Mesothelial cell of epicardium (in vitro differentiated cells): ENCODE measurements at places on chromosomes 6 and 20.

- DNase-seq: no peak
Observed at GRCh38 chr6:125792680-125793079, 1.9 kb downstream of the NCOA7 start.

GRCh38 chr6:87066449-87067333, 28.2 kb downstream of the CGA start:
- DNase-seq: no peak

DNA sequence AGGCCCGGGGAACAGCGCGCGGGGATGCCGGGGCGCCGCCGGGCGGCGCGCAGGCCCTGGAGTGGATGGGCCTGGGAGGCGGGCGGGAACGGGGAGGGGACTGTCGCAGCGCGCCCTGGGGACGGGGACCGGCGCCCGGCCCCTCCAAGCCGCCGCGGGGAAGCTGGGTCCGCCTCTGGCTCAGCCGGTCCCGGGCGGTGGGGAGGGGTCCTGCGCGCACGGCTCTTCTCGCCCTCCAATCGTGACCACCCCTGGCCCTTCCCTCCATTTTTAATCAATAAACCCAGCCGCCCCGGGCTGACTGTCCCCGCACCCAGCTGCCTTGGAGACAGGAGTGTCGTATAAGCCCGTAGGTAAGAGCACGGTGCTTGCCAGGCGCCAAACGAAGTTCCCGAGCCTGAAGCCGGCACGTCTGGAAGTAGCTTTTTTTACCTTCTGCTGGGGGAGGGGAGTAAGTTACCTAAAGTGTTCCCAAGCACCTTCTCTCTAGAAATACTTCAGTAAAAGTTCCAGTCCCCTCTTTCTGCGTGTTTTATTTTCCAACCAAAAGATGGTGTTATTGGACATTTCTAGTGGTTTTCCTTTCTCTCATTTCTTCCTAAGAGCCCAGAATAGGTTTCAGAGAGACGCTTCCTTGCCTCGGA, 780 bp upstream of the TAF4 start:
- peak; percentile 71 for DNase-seq

- DNase-seq: no peak
Observed at GRCh38 chr6:108897371-108897770, 49.1 kb downstream of the ARMC2 start.

DNA sequence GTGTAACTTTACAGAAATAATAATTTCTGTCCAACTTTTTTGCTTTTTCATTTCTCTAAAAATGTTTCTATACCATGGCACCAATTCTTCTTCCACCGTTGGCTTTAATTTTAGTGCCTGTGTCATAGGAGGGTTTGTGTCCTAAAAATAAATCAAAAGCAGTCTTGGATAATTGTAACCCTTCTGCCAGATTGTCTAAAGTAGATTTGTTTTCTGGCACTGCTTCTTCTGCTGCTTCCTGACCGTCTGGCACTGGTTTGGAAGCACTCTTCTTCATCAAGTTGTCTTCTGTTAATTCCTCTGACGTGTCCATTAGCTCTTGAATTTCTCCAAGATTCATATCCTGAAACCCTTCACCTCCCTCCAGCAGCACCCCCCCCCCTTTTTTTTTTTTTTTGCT, 33.1 kb downstream of the SCAF8 start:
- DNase-seq: no peak

DNA sequence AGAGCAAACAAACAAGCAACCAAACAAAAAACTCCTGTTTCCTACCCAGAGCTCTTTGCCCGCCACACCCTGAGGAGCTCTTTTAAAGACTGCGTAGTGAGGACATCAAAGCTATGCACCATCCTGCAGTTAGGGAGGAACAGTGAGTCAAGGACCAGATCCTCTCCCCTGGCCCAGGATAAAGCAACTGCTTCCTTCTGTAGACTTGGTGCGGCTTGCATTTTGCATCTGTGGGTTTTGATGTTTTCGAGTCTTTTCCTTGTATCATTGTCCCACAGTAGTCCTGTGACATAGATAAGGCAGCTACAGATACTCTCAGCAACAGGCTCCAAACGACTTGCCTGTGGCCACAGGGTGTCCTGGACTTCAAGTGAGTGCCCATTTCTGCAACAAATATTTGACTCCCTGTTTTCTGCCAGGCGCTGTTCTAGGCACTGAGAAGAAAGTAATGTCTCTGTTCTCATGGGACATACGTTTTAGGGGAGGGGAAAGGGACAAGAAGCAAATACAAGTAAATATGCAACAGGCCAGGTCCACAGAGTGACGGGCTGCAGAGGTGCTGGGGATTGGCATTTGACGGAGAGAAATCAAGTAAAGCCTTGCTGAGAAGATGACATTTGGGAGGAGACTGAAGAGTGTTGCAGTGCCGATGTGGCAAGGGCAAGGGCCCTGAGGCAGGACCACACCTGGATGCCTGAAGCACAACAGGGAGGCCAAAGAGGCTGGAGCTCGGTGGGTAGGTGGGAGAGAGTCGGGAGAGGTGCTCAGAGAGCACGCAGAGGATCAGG, 35.9 kb upstream of the MAP3K4 start:
- DNase-seq: no peak

DNA sequence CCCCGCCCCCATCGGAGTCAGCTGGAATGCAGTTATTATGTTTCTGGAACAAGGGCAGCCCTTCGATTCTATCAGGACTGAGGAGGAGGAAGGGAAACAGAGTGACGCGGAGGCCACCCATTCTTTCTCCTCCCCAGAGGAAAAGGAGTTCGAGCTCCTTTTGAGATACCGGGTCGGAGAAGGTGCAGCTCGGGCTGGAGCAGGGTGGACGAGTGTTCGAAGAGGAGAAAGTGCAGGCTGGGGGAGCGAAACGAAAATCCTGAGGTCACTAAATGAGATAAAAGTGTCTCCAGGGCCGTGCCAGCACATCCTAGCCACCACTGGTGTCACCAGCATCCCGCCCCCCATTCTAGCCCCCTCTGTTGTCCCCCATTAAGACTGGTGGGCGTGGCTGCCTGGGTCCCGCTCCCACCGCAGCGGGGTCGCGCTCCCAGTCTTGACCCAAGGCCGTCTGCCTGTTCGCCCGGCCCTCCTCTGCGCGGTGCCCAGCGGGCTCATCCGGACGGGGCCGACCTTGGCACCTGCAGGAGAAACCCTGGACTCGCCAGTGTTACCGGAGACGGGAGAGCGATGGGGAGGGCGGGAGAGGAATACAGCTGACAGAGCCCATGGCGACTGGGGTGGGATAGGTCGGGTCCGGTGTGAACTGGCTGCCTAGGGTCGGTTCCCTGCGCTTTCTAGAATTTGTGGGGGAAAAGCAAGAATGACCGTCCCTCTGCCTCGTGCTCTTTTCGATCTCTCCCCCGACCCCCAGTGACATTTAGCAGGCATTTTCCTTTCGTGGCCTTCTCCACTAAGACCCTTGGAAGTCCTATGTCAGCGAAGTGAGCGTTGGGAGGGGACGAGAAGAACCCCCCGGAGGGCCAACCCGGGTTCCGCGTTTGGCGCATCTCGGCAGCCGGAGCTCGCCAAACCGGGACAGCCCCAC, 16.2 kb downstream of the FOXA2 start:
- DNase-seq: no peak

DNA sequence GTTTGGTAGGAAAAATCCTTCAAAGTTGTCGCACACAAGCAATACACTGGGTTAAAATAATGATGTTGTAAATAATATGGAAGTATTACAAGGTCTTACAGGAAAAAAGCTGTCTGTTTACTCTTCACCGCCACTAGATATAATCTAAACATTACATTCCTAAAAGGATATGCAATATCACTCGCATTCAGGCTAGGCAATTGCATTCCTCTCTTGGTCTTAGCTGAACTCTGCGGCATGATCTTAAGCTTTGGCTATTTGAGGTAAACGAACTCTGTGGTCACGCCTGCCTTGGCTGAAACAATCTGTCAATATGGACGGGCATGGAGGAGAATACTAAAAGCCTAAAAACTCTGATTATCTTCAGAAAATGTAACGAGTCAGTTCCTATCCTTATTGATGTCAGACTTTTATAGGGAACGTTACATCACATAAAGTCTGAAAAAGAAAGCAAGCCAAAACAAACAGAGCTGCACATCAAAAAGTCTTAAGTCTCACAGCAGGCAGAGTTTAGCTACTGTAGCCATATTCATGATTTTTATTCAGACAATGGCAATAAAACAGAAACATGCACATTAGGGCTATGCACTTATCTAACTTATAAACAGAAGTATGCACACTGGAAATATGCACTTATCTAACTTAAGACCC, 30.8 kb upstream of the FILIP1 start:
- peak; percentile 45 for DNase-seq

- no peak for DNase-seq
Observed at GRCh38 chr6:44829836-44830235, 442.3 kb downstream of the CDC5L start.

DNA sequence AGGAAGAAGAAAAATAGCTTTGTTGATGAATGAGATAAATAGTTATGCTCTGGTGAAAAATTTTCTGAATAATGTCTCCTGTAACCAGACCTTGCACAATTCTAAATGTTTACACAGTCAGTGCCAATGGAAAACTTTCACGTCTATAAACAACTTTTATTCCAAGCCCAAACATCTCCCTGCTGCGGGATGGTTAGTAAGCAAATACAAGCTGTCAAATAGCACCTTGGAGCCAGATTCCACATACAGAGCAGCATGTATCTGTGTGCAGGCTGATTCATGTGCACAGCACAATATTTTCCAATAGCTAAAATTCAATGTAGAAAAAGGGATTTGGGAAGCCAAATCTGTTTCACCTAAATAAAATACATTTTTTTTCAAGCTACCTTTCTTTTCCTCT, 813.3 kb downstream of the HACE1 start:
- DNase-seq: no peak

- DNase-seq: no peak
Observed at GRCh38 chr6:1686117-1687098, 76.7 kb downstream of the FOXC1 start.

GRCh38 chr6:139343052-139343750, 31.2 kb downstream of the CITED2 start:
- no peak for DNase-seq

DNA sequence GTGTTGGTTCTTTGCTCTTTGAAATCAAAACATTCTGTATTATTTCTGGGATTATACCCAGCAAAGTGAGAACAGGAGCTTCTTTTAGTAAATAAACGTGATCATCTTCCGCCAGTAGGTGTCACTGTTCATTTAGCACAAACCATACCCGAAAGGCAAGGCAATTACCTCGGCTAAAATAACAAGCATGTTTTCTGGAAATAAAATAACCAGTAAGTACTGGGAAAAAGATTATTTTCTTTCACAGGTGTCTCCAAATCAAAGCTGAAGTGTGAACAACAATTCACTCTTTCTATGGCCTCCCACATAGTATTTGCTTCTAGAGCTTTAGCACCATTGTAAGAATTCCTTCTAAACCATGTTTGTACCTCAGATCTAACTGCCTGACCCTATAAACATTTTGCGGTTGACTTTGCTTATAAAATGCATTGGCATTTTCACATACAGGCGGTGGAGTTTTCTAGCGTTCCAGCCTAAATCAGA, 144.6 kb upstream of the AGPAT4 start:
- peak; percentile 48 for DNase-seq

- DNase-seq: no peak
Observed at GRCh38 chr20:52779125-52779524, 193.0 kb upstream of the TSHZ2 start.

DNA sequence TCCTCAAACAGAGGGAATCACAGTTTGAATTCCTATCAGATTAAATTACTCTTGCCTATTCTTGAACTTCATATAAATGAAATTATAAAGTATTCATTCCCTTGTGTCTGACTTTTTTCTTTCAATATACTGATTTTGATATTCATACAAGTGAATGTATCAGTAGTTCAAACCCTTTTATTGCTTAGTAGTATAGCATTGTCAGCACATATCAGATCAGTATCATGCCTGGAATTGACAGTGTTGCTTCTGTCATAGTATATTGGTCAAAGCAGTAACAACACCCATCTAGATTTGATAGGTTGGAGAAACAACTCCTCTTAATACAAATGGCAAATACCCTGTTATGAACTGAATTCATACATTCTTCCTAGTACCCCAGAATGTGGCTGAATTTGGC, 89.1 kb upstream of the SLC35F1 start:
- DNase-seq: no peak

- no peak for DNase-seq
Observed at GRCh38 chr20:3000852-3001523, 42.4 kb upstream of the GNRH2 start.

- no peak for DNase-seq
Observed at GRCh38 chr6:137494281-137494987, at the start of gene OLIG3. Gene OLIG3 (minus strand): TSS chr6:137494394. CDS start chr6:137494170, 224 bp downstream.

GRCh38 chr20:1462001-1462400, 4.6 kb downstream of the NSFL1C start:
- DNase-seq: no peak

DNA sequence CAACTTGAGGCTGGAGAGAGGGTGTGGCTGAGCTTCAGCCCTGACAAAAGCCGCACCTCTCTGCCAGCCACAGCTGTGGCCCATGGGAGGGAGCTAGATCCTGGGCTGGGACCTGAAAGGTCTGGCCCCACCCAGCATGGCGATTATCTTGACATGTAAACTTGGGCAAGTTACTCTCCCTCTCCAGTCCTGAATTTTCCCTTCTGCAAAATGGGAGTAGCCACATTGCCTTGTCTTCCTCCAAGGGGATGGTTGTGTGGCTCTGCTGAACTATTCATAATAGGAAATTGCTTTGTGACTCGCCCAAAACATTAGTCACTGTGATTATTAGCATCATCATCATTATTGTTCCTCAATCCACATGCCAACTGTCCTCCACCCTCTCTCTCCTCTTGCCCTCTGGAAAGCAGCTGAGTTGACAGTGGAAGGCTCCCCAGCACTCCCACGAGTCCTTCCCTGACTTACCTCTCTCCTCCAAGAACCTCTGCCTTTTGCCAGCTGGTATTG, 23.0 kb upstream of the RBPJL start:
- DNase-seq: no peak

DNA sequence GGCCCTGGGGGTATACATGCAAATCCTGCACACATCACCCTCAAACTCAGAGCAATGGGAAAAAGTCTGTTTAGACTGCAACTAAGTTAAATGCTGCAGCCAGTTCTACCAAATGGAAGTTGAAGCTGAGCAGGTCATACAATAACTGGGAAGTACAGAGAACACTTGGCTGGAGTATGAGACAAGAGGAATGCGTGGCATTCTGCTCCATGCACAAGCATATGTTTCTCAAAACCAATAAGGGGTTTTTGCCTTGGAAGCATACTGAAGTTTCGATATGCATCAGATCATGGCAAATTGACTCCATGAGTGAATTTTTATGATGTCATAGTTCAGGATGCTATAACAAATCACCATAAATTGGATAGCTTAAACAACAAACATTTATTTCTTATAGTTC, 193.8 kb downstream of the COL12A1 start:
- no peak for DNase-seq

DNA sequence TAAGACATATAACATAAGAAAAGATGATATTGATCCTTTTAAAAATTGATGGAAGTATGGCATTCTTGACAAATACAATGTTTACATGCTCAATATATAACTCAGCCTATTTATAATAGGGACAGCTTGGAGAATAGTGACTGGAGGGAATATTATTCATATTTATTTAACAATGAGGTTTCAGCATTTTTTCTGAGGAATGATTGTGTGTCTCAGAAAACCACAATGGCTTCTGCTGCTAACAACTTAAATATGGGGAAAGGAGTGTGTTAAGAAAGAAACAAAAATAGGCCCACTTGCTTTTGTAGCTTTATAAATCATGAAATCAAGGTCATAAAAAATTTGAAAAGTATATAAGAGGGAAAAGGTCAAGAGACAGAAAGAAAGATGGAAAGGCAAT, 163.2 kb upstream of the TBX18 start:
- DNase-seq: no peak

- no peak for DNase-seq
Observed at GRCh38 chr6:119586250-119586882, 236.8 kb upstream of the MAN1A1 start.

GRCh38 chr20:1087311-1087905, 31.0 kb upstream of the PSMF1 start:
- no peak for DNase-seq

GRCh38 chr6:127608554-127609270, 31.7 kb downstream of the C6orf58 start:
- DNase-seq: no peak
